Activated B cell treated with CpG ODN at 0.5 μM for 24 hours (primary cell): ENCODE measurements at places on chromosomes 3 and 15.

DNA sequence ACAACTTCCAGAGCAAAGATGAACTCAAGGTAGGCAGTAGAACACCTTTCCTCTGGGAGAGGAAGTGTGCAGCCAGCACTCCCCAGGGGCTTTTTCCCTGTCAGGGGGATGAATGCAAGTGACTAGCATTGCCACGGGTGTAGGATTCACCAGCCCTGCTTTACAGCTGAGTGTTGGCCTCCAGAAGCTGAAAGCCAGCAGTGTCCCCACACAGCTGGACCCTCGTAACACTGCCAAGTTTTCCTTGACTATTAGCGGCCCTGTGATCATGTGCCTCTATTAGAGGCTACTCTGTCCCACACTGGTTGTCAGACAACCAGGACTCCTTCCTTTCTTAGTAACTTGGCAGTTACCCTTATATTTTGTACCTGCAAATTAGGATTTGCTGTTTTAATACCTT lies 104.9 kb upstream of the MANF start:
- DNase-seq: no peak

DNA sequence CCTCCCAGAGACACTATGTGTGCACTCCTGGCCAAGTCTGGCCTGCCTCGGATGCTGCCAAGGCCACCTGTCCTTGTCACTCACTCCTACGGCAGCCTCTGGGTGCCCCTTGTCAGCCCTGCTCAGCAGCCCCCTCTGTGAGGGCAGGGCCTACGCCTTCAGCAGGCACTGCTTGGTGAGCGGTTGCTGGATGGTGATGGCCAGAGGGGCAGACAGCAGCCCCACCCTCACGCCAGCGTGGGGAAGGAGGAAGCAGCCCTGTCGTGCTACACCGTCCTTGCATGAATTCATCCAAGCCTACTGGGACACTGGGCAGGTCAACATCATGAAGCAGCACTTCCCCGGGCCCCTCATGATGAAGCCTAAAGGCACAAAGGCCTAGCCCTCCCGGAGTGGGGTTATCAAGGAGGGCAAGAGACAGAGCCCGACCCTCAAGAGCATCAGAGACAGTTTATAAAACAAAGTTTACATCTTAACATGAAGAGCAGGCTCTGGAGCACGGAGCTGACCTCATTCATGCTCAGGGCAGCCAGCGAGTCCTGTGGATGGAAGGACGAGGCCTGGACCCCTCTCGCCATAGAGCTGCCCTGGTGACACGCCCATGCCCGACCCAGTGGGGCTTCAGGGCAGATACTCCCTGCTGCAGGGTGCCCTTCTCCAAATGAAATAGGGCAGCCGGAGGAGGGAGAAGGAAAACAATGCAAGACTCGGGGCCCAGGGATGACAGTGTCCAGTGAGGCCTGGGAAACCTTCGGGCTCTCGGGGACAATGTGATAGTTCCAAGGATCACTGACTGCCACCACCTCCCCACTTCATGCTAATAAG lies 25.3 kb downstream of the CHDH start:
- no peak for DNase-seq

- no peak for DNase-seq
Observed at GRCh38 chr3:106428565-106428994, 559.8 kb upstream of the CBLB start.

DNA sequence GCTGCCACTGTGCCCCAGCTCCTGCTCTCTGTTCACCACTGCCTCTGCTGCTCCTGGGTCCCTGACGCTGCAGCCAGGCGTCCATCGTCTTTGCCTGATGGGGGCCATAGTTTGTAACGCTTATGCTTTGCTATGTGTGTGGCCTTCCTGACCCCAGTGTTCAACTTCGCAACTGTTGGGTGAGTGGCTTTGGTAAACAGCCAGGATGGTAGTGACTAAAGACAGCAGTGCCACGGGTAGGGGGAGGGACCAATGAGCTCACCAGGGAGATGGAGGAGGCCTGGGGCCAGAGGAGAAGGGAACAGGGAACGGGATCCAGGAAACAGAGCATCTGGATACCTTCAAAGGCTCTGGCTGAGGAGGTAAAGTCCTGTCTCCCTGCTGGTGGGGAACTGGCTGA lies 75.9 kb upstream of the ALDH1L1 start:
- no peak for DNase-seq

DNA sequence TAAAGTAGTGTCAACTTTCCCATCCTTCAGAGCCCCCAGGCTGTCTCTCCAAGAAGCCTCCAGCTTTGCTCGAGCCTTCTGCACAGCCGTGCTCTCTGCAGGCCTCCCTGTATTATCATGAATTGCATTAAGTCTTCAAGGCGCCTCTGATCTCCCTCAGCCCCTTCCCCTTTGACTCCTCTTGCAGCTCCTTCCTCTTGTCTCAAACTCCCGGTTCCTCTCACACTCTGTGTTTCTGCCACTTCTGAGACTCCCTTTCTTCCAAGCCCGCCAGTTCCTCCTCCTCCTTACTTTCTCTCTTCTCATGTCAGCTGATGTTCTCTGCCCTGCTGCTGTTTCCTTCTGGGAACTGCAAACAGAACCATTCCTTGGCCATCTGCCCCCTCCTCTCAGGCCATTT lies 418.8 kb downstream of the EPHB1 start:
- DNase-seq: no peak

DNA sequence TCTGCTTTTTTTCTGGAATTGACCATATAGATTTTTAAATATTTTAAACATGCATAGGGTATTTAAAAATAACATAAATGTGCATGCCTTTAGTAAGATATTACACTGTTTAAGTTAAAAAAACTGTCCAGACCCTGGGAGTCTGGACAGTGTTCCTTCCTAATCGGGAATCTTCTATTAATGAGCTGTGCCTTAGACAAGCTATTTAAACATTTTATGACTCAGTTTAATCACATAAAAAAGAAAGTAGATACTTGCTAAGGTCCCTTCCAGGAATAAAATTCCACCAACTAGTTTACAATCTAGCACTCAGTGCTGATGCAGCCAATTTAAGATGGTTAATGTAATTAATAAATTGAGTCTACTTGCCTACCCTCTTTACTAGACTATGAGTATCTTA lies 140.4 kb upstream of the DPH6 start:
- DNase-seq: no peak

- DNase-seq: no peak
Observed at GRCh38 chr15:31324186-31324585, 2.4 kb upstream of the KLF13 start.

DNA sequence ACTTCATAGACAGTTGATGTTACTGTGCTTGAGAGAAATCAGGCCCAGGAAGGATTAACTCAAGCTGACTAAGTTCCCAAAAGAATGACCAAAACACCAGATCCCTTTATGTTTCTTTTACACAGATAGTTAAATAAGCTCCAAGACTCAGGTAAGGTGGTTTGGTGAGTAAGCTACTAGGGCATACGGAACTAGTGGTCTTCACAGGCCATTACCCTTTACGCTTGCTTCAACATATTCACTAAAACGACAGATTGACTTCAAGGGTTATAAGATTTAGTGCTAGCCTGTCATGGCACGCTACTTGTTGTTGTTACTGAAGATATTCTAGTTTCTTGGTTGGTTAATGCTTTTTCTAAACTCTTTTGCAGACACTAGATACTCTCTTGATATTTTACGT lies 369.3 kb downstream of the LPP start:
- no peak for DNase-seq

DNA sequence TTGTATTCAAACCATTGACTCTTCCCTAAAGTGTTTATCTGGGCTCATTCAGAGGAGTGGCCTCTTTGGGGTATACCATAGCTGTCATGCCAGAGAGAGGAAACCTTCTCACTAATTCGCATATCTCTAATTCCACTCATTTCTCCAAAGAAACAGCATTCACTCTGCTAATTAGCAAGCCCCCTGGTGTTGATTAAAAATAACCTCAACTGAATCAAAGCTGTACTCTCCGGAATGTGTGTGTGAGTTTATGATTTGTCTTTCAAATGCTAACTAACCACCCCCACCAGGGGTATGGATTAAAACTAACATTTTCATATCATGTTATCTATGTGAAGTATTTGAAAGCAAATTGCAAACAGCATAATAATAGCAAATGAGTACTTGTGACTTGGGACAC lies 45.5 kb downstream of the PAQR5 start:
- no peak for DNase-seq

DNA sequence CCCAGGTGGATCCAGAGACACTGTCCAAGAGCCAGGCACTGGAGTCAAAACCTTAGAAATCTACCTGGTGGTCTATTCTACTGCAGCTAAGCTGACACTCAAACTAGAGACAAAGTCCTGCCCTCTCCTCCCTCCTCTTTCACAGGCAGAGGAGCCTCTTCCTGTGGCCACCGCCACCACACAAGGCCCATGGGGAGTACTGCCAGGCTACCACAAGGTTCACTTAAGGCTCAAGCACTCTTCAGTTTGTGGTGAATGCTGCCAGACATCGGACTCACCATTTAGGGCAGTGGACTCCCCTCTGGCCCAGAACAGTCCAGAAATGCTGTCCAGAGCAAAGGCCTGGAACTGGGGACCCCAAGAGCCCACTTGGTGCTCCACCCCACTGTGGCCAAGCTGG lies 160.9 kb downstream of the ADAMTS17 start:
- DNase-seq: no peak

DNA sequence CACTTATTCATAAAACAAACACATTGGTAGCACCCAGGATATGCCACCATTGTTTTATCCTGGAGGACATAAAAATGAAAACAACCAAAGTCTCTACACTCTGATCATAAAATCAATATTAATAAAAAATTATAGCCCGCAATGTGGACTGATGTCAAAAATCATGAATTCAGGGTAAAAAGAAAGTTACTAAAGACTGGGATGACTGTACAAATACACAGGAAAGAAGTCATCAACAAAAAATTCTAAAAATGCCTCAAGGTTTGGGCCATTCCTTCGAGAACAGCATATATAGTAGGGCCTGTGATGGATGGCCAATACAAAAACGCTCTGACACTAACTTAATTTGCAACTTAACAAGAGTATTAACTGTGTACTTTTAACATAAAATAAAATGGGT lies 76.8 kb downstream of the THBS1 start:
- no peak for DNase-seq

GRCh38 chr3:43747641-43748040 lies 56.9 kb downstream of the ABHD5 start:
- no peak for DNase-seq

GRCh38 chr3:33132019-33132360 lies 18.2 kb downstream of the CRTAP start:
- no peak for DNase-seq

DNA sequence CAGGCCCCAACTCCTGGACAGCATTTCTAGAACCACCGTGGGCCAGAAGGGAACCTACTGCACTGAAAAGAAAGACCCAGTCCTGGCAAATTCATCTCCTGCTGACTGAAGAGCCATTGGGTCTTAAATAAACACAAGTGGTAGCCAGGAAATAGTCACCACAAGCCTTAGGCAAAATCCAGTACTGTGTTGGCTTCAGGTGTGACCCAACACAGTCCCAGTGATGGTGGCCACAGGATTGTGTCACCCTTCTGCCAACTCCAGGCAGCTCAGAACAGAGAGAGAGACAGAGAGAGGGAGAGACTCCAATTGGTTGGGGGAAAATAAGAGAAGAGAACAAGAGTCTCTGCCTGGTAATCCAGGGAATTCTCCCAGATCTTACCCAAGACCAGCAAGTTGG lies 23.1 kb downstream of the NEDD4 start:
- no peak for DNase-seq

- DNase-seq: no peak
Observed at GRCh38 chr15:72382146-72382545, 6.3 kb upstream of the HEXA start.

- no peak for DNase-seq
Observed at GRCh38 chr15:48862705-48863104, 15.2 kb upstream of the EID1 start.

DNA sequence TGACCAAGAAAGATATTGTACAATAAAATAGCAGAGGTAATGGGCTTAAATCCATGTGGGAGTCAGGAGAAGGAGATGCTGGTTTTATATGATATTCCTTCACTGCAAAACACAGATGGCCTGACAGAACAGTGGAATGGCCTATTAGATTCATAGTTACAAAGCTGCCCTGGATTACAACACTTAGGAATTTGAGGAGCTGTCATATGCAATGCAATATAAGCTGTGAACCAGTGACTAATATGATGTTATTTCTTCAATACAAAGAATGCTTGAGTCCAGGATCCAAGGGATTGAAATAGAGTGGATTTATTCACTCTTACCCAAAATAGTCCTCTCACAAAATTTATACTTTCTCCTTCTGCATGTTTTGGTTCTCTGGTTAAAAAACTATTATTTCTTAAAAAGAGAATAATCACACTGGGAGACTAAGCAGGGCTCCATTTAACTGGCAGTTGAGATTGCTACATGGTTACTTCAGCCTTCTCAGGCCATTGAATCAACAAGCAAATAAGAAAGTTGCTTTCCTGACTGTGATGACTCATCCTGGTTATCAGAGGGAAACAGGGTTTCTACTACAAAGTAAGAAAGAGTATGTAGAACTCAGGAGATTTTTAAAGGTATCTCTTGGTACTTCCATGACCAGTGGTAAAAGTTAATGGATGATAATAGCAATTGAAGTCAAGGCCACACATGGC lies 79.8 kb upstream of the ZPLD1 start:
- DNase-seq: no peak

DNA sequence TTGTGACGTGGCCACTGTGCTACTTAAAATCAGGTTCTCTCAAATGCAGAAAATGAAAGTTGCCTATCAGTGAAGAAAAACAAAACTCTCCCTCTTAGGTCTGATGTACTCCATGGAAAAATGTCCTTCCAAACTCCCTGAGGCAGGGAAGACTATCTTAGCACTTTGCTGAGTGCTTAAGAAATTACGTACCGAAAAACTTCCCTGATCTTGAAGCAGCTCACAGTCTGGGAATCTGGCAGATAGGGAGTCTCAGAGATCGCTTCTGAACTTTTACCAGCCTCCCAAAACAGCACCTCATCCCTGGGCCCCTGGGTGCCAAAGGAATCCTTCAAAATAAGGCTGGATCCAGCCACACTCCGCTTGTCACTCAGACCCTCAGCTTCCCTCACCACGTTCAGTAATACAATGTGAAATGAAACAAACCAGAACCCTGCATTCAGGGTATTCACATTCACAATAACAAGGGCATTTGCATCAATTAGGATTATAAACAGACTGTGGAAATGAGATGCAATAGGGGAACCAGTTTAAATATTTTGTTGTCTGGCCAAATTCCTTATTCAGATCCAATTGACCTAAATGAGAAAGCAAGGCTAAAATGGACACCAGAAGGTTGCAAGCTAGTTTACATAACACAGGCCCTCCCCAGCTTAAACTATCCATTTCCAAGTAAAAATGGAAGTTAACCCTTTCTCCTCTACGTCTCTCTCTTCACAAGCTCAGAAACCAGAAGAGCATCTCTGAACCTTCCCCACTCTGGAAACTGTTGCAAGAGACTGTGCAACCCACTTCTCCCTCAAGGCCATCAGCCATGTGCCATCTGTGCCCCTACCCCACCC lies 20.9 kb downstream of the OSBPL10 start:
- no peak for DNase-seq

GRCh38 chr15:45458746-45459403 lies 63.7 kb downstream of the SLC30A4 start:
- peak; percentile 61 for DNase-seq

- DNase-seq: no peak
Observed at GRCh38 chr3:4409971-4410573, 57.0 kb downstream of the SUMF1 start.
